ENCODE measurements at places on chromosomes 3 and 15. TPM values are rescaled to one million over a fixed set of nuclear protein-coding genes. Genes with fewer than 3 reads are reported as not detected.

DNA sequence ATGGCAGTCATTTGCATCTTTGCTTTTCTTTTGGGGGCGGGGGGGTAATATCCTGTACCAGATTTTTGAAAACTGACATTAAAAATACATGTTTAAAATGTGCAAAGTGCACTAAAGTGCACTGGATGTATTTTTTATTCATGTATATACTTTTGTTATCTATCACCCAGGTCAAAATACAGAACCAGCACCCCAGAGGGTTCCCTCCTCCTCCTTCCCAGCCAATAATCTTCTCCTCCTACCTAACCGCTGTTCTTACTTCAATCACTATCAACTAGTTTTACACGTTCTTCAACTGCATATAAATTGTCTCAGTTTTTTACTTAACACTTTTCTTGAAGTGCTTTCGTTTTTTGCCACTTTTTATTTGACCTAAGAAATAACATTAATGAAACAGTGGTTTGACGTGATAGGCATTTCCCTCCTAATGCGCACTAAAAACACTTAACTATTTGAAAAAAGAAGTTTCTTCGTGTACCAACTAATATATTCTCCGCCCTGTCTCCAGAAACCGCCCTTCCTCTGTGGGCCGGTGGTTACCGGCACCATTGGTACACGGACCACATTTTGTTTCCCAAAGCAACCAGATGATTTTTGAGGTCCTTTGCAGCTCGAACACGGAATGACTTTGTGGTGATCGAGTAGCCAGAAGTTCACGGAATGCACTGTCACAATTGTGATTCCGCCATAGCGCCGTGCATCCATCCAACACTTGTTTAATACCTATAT, 836 bp upstream of the AKAP13 start:
- no peak for DNase-seq

- DNase-seq: no peak
Observed at GRCh38 chr3:153295901-153296300, 133.9 kb downstream of the RAP2B start.

DNA sequence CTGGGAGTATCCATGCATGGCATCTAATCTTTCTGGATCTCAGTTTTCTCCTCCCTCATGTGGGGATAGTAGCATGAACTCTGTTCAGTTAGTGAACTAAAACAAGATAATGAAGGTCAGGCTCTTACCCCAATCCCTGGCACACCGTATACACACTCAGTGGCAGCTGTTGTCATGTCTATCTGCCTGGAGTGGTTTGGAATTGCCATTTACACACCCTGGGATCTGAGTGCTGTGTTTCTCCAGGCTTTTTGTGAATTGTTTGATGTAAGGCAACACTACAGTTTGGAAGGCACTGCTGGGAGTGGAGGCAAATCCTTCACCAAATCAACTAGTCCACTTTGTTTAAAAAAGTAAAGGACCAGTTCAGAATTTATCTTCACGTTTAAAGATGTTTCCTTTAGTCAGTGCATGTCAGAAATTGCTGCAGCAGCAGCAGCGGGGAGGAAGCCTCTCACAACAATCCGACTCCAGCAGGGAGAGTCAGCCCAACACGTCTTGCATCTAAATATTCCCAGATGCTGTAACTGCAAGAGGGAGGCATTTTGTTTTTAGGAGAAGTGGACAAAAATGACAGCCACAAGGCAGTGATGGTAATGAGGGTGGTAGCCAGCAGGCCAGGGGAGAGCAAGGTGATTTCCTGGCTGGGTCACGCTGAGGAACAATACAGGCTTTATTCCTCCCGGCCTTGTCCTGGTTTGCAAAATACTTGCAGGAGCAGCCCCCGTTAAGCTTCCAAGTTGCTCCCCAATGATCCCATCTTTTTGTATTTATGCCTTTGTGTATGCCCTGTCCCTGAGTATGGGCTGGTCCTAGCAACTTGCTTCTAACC, 128.5 kb upstream of the LRIG1 start:
- no peak for DNase-seq

DNA sequence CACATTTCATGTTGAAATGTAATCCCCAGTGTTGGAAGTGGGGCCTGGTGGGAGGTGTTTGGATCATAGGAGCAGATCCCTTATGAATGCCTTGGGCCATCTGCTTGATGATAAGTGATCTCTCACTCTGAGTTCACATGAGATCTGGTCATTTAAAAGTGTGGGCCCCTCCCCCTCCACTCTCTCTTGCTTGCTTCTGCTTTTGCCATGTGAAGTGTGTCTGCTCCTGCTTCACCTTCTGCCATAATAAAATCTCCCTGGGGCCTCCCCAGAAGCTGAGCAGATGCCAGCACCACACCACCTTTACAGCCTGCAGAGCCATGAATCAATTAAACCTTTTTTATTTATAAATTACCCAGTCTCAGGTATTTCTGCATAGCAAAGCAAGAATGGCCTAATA, 14.2 kb upstream of the CD200R1L start:
- DNase-seq: no peak

DNA sequence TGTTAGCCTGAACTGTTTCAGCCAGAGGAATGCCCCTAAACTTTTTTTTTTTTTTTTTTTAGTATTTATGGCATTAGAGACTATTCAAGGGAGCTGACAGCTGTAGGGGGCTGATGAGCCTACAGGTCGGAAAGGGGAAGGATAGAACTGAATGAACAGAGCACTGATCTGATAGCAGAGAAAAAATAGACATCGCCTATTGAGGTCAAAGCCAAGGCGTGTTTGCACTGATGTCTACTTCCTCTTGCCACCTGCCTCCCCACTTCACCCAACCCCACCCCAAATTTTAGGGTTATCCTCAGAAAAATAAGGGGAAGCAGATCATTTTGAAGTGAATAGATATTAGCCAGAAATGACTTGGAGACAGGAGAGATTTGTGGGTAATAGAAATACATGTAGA, 3.0 kb upstream of the ZMAT3 start:
- DNase-seq: no peak

DNA sequence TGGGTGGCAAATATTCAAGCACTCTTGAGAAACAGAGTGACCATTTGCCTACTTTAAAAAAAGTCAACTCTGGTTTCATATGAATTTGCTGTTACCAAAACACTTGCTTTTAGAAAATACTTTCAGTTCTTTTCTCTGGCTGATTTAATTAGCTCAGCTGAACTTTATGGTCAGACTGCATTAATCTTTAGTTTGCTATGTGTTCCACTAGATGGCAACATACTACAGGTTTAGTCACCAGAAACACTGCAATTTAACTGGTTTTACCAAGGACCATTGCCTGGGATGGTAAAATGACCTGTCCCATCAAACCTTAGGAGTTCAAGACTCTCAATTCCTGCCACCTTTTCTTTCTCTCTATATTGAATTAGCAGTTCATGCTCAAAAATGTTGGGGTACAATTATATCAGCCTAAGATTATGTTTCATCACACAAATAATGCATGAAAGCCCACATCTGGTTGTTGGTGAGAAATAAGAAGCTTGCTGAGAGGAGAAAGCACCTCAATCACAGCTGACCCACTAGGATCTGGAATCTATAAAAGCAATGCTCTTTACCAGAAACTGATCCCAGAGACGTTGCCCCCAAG, 14.2 kb downstream of the EIF4E3 start:
- no peak for DNase-seq

DNA sequence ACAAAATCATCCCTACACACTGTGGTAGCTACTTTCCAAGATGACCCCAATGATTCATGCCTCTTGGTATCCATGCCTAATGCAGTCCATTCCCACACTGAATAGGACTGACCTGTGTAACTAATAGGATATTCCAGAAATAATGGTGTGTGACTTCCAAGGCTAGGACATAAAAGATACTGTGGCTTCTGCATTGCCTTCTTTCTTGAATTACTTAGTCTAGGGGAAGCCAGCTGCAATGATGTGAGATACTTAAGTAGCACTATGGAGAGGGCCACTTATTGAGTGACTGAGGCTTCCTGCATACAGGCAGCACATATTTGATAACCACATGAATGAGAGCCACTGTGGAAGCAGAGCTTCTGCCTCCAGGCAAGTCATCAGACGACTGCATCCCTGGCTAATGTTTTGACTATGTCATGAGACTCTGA, 50.1 kb downstream of the NR1I2 start:
- no peak for DNase-seq

GRCh38 chr15:60371175-60372051, 26.4 kb downstream of the ANXA2 start:
- DNase-seq: peak; percentile 86

DNA sequence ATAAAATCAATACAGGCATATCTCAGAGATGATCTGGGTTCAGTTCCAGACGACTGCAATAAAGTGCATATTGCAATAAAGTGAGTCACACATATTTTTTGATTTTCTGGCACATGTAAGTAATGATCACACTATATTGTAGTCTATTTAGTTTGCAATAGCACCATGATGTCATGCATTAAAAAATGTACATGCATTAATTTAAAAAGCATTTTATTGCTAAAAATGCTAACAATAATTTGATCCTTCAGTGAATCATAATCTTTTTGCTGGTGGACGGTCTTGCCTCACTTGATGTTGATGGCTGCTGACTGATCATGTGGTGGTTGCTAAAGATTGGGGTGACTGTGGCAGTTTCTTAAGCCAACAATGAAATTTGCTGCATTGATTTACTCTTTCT, 511.1 kb downstream of the OTOL1 start:
- DNase-seq: no peak

GRCh38 chr3:86938416-86939105, 52.4 kb downstream of the VGLL3 start:
- no peak for DNase-seq

DNA sequence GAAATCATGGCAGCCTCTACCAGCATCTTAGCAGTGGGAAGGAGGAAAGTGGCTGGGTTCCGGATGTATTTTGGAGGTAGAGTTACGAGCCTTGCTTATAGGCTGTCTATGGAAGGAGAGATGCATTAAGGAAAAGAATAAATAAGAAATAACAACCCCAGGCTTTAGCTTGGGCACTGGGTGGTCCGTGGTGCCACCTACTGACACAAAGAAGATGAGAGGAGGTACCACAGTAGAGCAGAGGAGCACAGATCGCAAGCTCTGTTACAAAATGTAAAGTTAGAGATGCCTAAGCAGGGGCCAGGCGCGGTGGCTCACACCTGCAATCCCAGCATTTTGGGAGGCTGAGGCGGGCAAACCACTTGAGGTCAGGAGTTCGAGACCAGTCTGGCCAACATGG, 74.8 kb downstream of the TMEM39A start:
- DNase-seq: peak; percentile 59

DNA sequence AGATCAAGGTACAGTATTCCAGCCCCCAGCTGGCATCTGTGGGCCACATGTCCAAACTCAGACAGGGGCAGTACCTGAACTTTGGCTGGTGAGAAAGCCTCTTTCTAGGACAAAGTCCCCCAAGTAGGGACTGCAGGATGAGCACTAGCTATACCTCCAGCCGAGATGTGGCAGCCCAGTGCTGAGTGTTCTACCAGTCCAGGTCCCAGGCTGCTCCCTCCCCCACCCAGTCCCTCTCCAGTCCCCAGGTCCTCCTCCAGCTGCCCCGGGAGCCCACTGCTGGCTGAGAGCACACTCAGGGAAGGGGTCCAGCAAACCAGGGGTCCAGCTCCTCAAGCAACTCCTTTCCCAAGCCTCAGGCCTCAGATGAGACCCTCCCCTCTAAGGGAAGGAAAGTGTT, 1.5 kb downstream of the SLC26A6 start:
- no peak for DNase-seq

- no peak for DNase-seq
Observed at GRCh38 chr15:51386029-51386428, 44.6 kb downstream of the GLDN start.

DNA sequence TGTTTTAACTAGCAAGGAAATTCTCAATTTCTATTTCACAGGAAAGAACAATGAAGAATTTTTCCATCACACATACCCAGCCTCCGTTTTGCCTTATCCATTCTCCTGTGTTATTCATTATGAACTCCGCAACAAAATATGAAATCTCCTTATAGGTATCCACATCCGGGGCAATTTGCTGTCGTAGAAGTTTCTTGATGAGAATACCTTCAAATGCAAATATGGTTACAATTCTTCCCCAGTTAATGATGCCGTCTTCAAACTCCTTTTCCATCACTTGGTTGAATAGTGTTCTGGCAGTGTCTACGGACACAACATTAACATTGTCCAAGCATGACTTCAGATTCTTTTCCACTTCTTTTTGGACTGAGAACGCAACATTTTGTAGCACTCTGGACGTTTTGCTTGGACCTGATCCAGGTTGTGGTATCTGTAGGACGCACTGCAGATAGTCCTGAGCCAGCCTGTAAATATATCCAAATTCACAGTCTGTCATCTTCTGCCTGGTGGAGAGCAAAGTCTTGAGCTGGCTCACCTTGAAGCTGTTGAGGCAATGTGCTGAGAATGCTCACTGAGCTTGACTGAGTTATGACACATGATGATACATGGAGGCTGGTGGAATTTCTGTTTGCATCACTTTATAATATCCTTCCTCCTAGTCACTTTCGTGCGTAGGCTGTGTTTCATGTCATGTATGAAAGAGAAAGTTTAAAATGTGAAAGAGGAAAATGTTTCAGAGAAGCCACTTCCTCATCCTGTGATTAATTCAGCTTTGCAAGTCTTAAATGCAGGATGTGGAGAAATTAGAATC, at the start of gene BCL2A1:
TSS of gene BCL2A1 (minus strand) at position 573 of the 811 bp plus-strand sequence. CDS start at position 496, 77 bp downstream.
- no peak for DNase-seq

DNA sequence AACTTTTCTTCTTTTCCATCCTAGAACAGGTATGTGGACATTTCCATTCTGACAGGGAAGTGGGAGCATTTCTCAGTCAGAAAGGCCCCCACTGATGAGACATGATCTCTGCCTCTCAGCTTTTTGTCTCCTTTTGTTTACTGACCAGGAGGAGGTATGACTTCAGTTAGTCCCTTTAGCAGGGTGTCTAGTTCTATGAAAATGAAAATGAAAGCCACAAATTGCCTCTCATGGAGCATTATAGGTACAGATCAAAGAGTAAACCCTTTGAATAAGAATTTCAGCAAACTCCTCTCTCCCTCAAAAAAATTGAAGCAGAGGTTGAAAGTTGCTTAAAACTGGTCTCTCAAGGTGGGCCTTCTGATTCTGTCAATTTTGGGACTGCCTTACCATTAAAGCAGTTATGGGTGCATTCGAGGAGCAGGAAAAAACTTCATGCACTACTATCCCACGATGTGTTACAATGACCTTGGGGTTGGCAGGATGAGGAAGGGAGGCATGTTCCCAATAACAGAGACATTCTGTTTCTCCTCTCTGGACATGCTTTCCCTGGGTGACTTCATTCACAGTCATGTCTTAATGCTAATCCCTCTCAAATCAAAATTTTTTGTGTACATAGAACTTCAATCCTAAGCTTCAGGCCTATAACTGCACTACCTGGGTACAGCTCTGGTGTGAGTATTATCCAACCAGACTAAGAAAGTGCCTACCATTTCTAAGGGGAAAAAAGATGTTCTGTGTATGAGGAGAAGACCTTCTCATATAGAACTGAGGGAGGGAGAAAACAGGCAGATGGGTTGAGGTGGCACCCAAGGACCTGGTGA, 50.6 kb upstream of the TBC1D23 start:
- DNase-seq: no peak

DNA sequence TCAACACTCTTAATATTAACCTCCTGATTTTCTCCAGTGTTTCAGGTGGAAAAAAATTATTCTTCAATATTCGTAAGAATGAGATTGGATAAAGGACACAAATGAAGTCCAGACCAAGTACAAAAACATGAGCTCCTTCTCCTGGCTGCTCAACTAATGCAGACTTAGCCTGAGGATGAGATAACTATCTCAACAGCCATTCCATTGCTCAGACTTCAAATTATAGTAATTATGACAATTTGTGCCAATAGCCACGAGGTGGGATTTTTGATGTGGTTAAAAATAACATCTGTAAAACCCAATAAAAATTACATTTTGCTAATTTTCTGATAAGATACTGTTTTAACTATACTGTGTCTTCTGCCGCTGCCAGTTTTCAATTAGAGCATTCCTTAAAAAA, 323.6 kb downstream of the SOX2 start:
- DNase-seq: no peak

The COX5A gene
- 247 TPM for total RNA-seq

The CD80 gene
- not detected for total RNA-seq

The SLC12A1 gene
- not detected for total RNA-seq

The RGMA gene
- total RNA-seq: 3.3 TPM
